ENCODE measurements at places on chromosomes 12 and 14. TPM values are rescaled to one million over a fixed set of nuclear protein-coding genes. Genes with fewer than 3 reads are reported as not detected.
A peak's percentile ranks its signal among the peaks of the same experiment; 100 is the strongest.

NPFF gene
- total RNA-seq = not detected

GRCh38 chr12:2891240-2892053 lies 756 bp downstream of the TULP3 start:
- peak; percentile 72 for DNase-seq

BCL7A gene
- total RNA-seq = 14.0 TPM

STYK1 gene
- total RNA-seq = 3.7 TPM

OTX2 gene
- not detected for total RNA-seq

GRCh38 chr14:97539411-97539795 lies 742.2 kb downstream of the VRK1 start:
- DNase-seq = no peak

DNA sequence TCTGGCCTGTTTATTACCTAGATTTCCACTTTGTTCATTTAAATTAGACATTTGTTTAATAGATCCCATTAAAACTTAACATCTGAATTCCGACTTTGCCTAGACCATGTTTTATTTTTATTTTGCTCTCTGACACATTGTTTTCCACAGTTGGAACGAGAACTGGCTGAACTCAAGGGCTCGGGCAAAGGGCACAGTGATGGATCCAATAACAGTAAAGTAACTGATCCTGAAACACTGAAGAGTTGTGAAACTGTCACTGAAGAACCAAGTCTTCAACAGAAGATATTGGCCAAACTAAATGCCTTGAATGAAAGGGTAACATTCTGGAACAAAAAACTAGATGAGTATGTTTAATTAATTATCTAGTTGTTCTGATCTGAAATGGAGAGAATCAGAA lies 39.7 kb downstream of the LRRC9 start:
- DNase-seq = no peak

SUOX gene
- total RNA-seq = 14.0 TPM

GRCh38 chr14:36513451-36514277 lies 6.4 kb downstream of the NKX2-1 start:
- DNase-seq = no peak

- DNase-seq = no peak
These were observed 98.1 kb upstream of the TMPO start for GRCh38 chr12:98417266-98417665.
